ENCODE measurements at places on chromosomes 4 and X.

DNA sequence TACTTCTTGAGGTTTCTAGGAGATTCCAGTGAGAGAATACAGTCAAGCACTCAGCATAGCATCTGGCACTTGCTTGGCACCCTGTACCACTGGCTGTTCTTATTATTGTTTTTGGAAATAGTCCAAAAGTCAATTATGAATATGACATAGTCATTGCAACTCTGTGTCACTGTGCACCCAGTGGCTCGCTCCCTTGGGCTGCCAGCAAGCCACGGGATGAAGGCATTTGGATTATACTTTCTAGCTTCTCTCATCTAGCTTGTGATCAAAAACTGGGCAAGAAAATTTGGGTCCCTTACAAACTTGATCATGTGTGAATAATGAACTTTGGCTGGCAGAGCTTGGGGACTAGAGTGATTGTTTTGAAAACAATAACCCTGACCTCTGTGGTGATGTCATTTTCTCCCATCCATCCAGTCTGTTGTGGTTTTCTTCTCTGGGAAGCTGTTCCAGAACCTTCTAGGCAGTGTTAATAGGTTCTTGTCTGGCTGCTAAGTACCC is 32.7 kb upstream of the LIMCH1 start:
- H3K27me3 ChIP-seq: no peaks in the 10 kb centered on the region
- H3K4me1 ChIP-seq: no peaks in the 10 kb centered on the region
- H3K36me3 ChIP-seq: no peaks in the 10 kb centered on the region
- no peak overlapping the region for H3K4me3 ChIP-seq

DNA sequence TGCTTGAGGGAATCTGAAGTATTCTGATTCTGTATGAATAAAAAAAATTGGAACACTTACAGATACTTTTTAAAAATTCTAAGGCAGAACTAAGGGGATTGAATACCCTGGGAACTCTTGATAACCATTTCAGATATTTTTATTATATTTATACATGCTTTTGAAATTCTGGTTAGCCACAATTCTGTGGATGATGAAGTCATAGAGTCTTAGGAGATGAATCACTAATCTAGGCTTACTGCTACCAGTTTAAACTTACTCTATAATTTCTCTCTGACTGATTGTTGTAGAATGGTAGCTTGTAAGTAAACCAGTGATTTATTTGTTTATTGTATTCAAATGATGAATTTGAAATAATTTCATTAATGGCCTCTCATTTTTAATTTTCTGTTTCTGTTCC is 11.4 kb upstream of the SLAIN2 start:
- H3K27me3 ChIP-seq: no peaks in the 10 kb centered on the region
- H3K4me3 ChIP-seq: no peak overlapping the region
- no peaks in the 10 kb centered on the region for H3K36me3 ChIP-seq
- H3K27ac ChIP-seq: no peak overlapping the region

GRCh38 chr4:25513814-25514213 is 136.8 kb downstream of the ANAPC4 start:
- no peak for DNase-seq
- no peak overlapping the region for H3K27ac ChIP-seq

- no peak overlapping the region for H3K27ac ChIP-seq
- H3K27me3 ChIP-seq: no peaks in the 10 kb centered on the region
- no peak for DNase-seq
Observed at GRCh38 chrX:2387614-2388239, 113.0 kb downstream of the DHRSX start.

DNA sequence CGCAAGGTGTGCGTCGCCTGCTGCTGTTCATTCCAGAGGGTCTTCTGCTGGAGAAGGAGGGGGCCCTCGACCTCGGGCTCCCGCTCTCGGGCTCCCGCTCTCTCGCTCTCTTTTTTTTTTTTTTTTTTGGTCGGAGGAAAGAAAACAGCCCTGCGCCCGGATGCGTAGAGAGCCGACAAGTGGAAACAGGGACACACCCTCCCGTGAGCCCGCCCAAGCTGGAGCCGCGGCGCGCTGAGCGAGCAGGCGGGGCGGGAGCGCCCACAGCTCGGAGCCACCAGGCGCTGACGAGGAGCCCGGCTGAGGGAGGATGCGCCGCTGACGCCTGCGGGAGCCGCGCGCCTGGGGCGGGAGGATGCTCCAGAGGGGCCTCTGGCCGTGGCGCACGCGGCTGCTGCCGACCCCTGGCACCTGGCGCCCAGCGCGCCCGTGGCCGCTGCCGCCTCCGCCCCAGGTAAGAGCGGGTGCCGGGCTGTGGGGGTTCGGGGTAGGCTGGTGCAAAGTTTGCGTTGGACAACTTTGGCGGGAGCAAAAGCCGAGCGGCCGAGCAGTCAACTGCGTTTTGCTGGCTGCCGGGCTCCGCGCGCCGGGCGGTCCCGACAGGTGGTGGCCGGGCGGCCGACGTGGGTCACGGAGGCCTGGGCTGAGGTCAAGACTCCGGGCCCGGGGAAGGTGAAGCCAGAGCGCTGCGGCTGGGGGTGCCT is at the start of gene MCUB:
TSS of gene MCUB (plus strand) at position 264 of the 704 bp plus-strand sequence. CDS start at position 356, 92 bp downstream.
- no peaks in the 10 kb centered on the region for H3K4me1 ChIP-seq
- no peaks in the 10 kb centered on the region for H3K36me3 ChIP-seq
- peaks cover 21% of the 10 kb centered on the region for H3K27me3 ChIP-seq
- peak within 1 kb of the TSS; percentile 31 for H3K27ac ChIP-seq

Measured in large intestine (tissue), 12 donors.